NCI-H2081 treated with DMSO at 0.1 percent for 48 hours (cell line): ENCODE measurements at places on chromosomes 5 and 9.

- no peak for DNase-seq
These were observed 100.9 kb downstream of the BOD1 start for GRCh38 chr5:173515526-173515925.

- DNase-seq: no peak
These were observed 126.8 kb upstream of the ACOT12 start for GRCh38 chr5:81520769-81521168.

- DNase-seq: no peak
These were observed 266.4 kb upstream of the IRX4 start for GRCh38 chr5:2149195-2149539.

GRCh38 chr9:65444943-65445342 lies 159.9 kb upstream of the FOXD4L5 start:
- no peak for DNase-seq

GRCh38 chr5:137629646-137630045 lies 106.2 kb downstream of the KLHL3 start:
- no peak for DNase-seq

DNA sequence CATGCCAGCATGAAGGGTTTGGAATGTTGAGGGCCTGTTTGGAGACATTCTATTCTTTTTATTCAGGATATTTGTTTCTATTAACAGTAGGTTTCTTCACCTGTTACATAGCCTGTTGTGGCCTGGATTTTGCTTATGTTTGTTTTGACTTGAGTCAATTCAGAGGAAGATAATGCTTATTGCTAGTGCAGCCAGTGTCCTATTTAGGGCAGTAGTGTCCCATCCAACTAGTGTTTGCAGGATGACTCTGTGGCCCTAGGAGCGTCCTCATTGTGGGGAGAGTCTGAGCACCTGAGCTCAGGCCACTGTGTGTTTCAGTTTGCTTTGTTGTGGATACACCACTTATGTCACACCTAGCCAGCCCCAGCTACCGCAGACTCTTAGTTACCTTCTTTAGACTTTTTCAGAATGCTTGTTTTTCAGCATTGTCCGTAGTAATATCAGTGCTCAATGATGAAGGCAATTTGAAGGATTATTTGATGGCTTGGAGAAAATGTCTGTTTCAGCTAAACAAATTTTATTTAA lies 90.3 kb downstream of the ARHGEF28 start:
- DNase-seq: no peak
